ENCODE measurements at places on chromosomes 2 and 18.

DNA sequence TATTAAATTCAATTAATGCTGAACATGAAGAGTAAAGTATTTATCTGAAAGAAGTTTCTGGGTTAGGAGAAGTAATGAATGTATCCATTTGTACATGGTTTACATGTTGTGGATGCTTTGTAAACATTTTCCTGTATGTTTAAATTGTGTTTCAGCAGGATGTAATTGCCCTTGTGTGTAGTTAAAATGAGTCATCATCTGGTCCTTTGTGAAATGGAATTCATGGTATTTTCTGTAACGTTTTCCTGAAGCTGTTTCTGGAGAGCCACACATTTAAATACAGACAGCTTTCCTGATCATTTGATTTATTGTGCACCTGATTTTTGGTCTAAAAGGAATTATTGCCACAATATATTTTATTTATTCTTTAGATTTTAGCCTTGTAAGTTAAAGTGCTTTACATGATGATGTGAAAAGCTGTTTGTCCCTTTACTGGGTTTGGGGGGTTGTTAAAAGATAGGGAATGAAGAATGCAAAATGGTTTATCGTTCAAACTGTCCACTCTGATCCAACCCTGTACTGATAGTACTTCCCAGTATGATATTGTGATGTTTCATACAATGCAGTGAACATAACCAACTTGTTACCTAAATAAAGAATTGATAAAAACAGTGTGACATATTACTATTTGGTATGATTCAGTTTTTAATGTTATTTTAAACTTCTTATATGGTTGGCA, 41.7 kb upstream of the SLC3A1 start:
- H3K4me1 ChIP-seq: no peaks in the 10 kb centered on the region
- H3K27ac ChIP-seq: no peak overlapping the region
- no peaks in the 10 kb centered on the region for H3K27me3 ChIP-seq
- H3K4me3 ChIP-seq: no peak overlapping the region
- DNase-seq: no peak

DNA sequence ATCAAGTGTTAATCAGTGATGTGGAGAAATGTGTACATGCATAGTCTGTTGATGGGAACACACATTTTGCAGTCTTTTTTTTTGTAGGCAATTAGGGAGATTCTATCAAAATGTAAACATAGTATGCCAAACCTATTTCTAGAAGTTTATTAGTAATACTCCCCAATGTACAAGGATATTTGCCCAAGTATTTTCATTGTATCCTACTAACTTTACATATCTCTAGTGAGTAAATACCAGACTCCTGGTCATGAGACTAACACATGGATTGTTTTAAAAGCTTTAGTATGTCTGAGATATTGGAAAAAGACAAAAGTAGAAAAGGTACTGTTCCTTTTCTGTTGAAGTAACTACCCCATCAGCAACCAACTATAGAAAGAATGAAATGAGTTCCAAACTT, 513.0 kb downstream of the PTPRM start:
- H3K4me3 ChIP-seq: no peak overlapping the region
- peaks cover 17% of the 10 kb centered on the region for H3K4me1 ChIP-seq
- H3K27me3 ChIP-seq: no peaks in the 10 kb centered on the region
- no peak for DNase-seq
- no peaks in the 10 kb centered on the region for H3K36me3 ChIP-seq
- no peak overlapping the region for H3K27ac ChIP-seq

DNA sequence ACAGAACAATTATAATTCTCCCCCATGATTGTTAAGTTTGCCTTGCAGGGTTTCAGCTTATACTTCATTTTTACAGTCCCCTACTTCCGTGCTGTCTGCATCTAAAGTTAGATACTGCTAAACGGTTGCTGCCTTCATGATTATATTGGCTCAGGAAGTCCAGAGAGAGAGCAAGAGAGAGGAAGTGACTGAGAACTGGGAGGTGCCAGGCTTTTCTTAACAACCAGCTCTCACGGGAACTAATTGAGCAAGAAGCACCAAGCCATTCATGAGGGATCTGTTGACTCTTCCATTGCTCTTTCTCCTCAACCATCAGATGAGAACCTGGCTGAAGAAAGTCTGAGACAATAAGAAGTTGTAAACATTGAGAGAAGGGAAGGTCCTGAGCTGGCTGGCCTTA, 125.5 kb upstream of the SIX2 start:
- no peaks in the 10 kb centered on the region for H3K27me3 ChIP-seq
- no peaks in the 10 kb centered on the region for H3K36me3 ChIP-seq
- peaks cover 4% of the 10 kb centered on the region for H3K4me1 ChIP-seq
- H3K4me3 ChIP-seq: no peak overlapping the region
- H3K27ac ChIP-seq: no peak overlapping the region

DNA sequence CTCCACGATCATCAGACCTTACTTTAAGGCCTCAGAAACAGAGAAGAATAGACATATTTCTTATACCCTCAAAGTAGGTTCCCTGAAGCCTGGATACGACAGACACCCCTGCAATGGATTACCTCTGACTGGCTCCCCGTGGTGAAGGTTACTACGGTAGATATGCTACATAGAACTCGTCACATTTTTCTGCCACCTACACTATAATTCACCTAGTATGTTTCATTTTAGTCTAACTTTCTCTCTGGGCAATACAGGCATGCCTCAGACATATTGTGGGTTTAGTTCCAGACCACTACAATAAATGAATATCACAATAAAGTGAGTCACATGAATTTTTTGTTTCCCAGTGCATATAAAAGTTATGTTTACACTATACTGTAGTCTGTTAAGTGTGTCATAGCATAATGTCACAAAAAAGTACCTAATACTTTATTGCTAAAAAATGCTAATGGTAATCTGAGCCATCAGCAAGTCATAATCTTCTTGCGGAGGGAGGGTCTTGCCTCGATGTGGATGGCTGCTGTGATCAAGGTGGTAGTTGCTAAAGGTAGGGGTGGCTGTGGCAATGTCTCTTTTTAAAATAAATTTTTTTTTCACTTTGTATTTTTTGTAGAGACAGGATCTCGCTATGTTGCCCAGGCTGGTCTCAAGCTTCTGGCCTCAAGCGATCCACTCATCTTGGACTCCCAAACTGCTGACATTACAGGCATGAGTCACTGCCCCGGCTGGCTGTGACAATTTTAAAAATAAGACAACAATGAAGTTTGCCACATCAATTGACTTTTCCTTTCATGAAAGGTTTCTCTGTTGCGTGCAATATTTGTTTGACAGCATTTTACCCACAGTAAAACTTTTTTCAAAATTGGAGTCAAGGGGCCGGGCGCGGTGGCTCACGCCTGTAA, 64.6 kb downstream of the TGIF1 start:
- H3K27ac ChIP-seq: no peak overlapping the region
- no peaks in the 10 kb centered on the region for H3K36me3 ChIP-seq
- H3K4me1 ChIP-seq: peaks cover 2% of the 10 kb centered on the region
- no peaks in the 10 kb centered on the region for H3K27me3 ChIP-seq
- no peak for DNase-seq

- H3K27ac ChIP-seq: no peak overlapping the region
- H3K4me3 ChIP-seq: no peak overlapping the region
- DNase-seq: no peak
- H3K27me3 ChIP-seq: no peaks in the 10 kb centered on the region
These were observed 9.6 kb upstream of the THNSL2 start for GRCh38 chr2:88160517-88160916.

DNA sequence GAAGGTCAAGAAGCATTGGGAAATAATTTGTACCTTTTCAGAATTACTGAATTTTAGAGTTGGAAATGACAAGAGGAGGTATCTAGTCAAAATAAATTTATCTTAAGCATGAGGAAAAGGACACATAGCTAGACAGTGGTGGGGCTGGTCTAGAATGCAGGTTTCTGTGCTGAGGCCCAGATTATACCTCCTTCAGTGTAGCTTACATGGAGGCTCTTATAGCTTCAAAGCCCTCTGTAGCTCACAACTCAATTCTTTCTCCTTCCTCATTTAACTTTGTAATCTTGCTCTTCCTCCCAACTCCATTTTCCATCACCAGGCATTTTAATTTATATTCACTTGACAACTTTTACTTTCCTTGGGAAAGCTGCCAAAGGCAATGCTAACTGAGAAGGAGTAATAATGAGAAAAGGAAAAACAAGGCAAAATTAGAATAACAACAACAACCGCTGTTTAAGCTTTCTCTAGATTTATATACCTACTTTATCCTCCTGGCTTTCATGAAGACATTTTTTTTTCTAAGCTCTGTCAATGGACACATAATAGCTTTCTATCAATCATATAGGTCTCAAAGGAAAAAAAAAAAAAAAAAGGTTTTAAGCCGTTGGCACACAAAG, 58.5 kb downstream of the CLHC1 start:
- H3K36me3 ChIP-seq: no peaks in the 10 kb centered on the region
- DNase-seq: no peak
- peaks cover 2% of the 10 kb centered on the region for H3K4me1 ChIP-seq

GRCh38 chr2:105324732-105325131, 4.8 kb downstream of the TGFBRAP1 start:
- peaks cover 5% of the 10 kb centered on the region for H3K4me1 ChIP-seq
- H3K36me3 ChIP-seq: no peaks in the 10 kb centered on the region
- no peak overlapping the region for H3K27ac ChIP-seq
- DNase-seq: no peak
- H3K27me3 ChIP-seq: no peaks in the 10 kb centered on the region
- no peak overlapping the region for H3K4me3 ChIP-seq

DNA sequence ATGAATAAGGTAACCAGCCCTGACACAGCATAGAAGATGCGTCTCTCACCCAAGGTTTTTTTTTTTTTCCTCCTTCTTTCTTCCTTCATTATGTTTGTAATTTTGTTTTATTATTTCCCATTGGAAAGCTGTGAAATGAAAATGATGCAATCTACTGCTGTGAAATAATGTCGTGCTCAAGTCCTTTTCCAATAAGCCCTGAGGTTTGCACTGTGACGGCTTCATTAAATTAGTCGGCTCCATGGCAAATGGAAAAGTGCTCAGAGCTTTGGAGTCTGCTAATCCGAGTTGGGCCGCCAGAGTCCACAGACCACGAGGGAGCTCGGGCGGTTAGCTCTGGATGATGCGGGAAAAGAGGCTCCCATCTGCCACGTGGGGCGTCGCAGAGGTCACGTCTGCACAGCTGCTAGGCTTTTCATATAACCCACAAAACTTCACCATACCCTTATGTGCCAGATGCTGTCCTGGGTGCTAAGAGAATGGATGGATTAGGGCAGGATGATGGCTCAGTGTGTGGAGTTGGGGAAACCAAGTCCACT, 92.3 kb upstream of the CAPN13 start:
- no peaks in the 10 kb centered on the region for H3K4me1 ChIP-seq
- DNase-seq: no peak
- H3K36me3 ChIP-seq: no peaks in the 10 kb centered on the region
- H3K27me3 ChIP-seq: no peaks in the 10 kb centered on the region

DNA sequence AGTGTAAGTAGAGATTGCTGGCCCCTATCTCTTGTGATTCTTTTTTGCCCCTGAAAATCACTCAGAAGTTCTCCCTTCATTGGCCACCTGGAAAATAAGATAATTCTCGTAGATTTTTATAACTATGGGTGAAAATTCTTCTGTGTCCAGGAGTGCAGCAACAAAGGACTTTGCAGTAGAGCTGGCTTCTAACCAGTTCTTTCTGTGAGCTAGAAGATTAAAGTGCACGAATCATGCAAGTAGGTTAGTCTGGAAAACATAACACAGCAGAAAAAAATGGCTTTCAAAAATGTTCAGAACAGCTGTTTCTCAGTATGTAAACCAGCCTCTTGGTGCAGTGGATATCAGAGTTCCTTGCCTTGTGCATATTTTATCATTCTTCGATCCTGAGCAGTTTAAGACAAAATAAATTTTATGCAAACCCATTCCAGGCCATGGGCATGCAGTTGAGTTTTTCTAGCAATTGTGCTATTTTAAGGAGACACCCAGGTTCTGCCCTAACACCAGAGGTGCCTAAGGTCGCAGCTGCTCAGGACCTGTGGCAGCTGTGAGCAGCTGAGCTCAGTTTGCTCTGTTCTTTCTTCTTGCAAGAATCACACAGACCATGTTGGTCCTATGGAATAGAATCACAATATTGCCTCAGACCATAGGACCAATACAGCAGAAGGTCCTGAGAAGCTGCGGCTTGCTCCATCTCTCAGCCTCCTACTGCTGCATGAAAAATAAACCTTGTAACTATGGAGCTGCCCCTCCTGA, 80.9 kb upstream of the BCL2L11 start:
- H3K4me1 ChIP-seq: no peaks in the 10 kb centered on the region
- no peak overlapping the region for H3K27ac ChIP-seq
- no peaks in the 10 kb centered on the region for H3K27me3 ChIP-seq
- DNase-seq: peak; percentile 23
- H3K4me3 ChIP-seq: no peak overlapping the region
- H3K36me3 ChIP-seq: no peaks in the 10 kb centered on the region

- DNase-seq: no peak
- peaks cover 25% of the 10 kb centered on the region for H3K27me3 ChIP-seq
- H3K36me3 ChIP-seq: no peaks in the 10 kb centered on the region
- no peak overlapping the region for H3K4me3 ChIP-seq
- H3K27ac ChIP-seq: no peak overlapping the region
These were observed 4.4 kb downstream of the RAMP1 start for GRCh38 chr2:237863689-237864443.

DNA sequence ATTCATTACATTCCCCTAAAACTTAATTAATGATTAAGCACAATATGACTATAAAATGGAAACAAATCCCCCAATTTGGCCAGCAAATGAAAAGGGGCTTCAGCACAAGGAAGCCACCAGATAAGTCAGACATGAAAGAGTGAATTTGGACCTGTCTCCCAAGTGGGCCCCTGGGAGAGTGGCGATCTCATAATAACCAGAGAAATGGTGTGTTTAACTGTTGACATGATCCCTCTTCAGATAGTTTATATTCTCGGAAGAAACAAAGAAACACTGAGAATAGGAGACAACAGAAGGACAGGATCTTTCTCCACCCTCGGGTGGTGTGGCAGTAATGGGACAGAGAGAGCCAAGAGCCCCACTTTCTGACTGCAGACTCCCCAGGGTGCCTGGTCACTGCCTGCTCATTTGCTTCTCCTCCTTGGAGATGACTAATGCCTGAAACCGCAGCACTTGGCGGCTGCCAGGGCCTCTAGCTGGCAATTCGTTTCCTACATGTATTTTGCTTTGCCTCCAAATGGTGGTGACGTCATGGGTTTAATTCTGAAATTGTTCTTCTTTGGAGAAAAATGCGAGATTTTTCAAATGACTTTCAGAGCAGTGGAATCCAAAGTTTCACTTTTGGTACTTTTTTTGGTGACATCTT, 46.4 kb upstream of the SPP2 start:
- H3K36me3 ChIP-seq: no peaks in the 10 kb centered on the region
- no peak for DNase-seq
- H3K27me3 ChIP-seq: no peaks in the 10 kb centered on the region
- peaks cover 1% of the 10 kb centered on the region for H3K4me1 ChIP-seq
